ENCODE measurements at places on chromosomes 3 and 15. TPM values are rescaled to one million over a fixed set of nuclear protein-coding genes. Genes with fewer than 3 reads are reported as not detected.

Gene GOLGA8T
- polyA plus RNA-seq: not detected

Gene GABRR3
- not detected for polyA plus RNA-seq

Gene PLA2G4E
- not detected for polyA plus RNA-seq

Gene QARS1
- polyA plus RNA-seq: 311 TPM

Gene DYNC1LI1
- 41.0 TPM for polyA plus RNA-seq

Gene NEK10
- polyA plus RNA-seq: 1.2 TPM

Gene MORC1
- 0.52 TPM for polyA plus RNA-seq

Gene UBP1
- 84.2 TPM for polyA plus RNA-seq

Gene PDZRN3
- 39.1 TPM for polyA plus RNA-seq

Gene VWA5B2
- 2.8 TPM for polyA plus RNA-seq

Gene NR2E3
- polyA plus RNA-seq: 0.32 TPM

Gene PAK6
- polyA plus RNA-seq: 7.6 TPM

Gene PIK3R4
- 49.0 TPM for polyA plus RNA-seq

DNA sequence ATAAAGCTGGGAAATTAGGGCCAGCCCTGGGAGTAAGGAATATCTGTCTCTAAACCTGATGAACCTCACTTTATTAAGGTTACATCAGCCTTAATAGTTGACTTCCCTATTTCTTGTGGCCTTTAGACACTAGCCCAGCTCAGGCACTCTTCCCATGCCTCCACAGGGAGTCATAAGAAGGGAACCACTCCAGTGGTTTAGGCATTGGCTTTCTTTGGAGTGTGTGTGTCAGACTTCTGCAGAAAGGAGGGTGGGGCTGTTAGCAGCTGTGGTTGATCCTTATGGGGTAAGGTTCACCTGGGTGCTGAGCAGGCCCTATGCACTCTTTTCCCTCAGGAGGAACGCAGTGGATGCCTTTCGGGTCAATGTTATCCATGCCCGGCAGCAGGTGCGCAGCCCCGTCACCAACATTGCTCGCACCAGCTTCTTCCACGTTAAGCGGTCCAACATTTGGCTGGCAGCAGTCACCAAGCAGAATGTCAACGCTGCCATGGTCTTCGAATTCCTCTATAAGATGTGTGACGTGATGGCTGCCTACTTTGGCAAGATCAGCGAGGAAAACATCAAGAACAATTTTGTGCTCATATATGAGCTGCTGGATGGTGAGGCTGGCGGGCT is 4.0 kb downstream of the AP2M1 start:
- no peak for DNase-seq

GRCh38 chr15:93235926-93236780 is 147.1 kb upstream of the RGMA start:
- no peak for DNase-seq

DNA sequence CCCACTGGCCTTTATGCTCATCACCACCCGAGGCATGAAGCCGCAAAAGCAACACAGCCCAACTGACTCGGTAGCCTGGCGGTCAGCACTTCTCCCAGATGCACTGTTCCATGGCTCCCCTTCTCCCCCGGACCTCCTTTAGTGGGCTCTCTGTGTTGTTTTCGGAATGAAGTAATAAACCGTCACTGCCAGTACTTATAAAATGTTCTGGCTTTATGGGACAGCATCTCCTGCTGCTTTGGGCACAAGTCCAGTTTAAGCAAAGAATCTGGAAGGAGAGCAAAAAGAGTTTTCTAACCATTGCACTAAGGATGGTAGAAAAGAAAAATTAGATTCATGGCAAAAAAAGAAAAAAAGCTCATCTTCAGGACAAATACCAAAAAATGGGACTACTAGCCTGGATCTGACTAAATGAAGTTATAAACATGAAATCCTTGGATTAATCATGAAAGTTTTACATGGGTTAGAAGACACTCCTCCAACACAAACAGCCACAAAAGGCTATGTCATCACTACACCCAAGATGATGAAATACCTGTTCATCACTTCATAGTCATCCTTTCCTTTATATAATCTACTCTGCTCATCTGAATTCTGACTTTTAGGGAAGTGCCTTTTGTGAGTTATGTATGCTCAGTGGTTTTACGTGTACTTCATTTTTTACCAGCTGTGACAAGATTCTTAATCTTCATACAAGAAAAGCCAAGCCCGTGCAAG is 89.5 kb upstream of the UBE2E2 start:
- DNase-seq: no peak

DNA sequence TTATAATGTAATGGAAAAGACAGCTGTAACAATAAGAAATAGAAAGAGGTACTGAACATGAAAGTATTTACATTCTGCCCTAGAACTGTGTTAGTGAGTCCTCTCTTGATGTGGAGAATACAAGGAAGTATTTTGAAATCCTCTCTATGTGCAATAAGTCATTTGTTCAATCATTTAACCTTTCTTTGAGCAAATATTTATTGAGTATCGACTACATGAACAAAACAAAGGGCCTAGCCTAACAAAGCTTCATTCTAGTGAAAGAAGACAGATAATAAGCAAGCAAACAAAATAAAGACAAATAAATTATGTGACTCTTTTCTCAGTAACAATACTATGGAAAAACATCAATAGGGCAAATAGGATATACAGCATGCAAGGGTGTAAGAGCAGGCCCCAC is 354.9 kb upstream of the ATP11B start:
- DNase-seq: no peak

DNA sequence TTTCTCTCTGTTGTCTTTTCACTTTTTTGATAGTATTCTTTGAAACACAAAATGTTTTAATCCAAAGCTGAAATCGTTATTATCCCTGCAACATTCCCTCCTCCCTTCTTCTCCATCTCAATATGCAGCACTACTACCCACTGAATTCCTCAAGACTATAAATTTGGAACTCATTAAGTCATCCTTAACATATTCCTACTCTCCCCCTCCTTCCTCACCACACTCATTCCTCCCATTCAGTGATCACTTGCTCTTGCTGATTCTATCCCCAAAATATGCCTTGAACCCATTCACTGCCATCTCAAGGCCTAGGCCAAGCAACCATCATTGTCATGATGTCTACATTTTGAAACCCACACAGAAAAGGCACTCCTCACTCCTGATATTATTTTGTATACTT is 2.4 kb upstream of the PIK3R4 start:
- DNase-seq: no peak

- no peak for DNase-seq
Observed at GRCh38 chr15:26134152-26134551, 271.0 kb upstream of the ATP10A start.

GRCh38 chr3:73557986-73558726 is 66.6 kb downstream of the PDZRN3 start:
- no peak for DNase-seq

- DNase-seq: no peak
Observed at GRCh38 chr3:65568497-65568896, 470.2 kb downstream of the MAGI1 start.

DNA sequence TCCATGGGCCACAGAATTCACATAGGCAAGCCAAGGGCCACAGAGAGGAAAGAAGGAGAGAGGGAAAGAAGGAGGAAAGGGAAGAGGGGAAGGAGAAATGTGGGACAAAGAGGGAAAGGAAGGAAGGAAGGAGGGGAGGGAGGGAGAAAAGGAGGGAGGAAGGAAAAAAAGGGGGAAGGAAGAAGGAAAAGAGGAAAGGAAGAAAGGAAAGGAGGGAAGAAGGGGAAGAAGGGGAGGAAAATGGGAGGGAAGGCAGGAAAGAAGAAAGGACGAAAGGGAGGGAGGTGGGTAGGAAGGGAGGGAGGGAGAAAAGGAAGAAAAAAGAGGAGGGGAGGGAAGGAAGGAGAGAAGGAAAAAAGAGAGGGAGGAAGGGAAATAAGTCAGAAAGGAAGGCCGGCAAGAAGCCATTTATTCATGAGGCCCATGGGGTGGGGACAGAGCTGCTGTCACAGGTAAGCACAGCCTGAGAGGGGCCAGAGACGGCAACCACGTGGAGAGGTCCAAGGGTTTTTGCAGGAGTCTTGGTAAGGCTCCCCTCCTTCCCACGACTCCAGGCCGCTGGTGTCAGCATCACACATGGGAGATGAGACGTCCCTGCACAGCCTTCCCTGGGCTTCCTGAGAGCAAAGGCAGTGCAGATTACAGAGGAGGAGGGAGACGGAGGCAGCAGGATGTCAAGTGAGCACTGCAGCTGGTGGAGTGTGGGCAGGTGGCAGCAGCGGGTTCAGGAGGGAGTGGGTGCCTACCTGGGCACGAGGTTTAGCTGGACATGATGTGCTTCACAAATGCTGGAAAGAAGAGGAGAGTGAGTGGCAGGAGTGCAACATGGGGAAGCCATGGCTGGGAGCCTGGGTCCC is 5.5 kb downstream of the MYL3 start:
- DNase-seq: no peak

DNA sequence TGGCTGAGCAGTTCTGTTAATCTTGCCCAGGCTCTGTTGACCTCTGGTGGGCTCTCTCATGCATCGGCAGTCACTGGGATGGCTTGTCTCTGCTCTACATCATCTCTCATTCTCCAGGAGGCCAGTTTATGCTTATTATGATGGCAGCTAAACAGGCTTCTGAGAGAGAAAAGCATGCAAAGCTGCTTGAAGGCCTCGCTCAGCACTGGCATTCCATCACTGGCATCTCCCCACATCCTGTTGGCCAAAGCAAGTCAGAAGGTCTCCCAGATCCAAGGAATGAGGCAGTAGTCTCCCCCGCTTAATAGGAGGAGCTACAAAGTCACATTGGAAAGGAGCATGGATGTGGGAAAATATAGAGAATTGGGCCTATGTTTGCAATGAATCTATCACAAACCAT is 212.6 kb downstream of the ZNF621 start:
- DNase-seq: no peak

GRCh38 chr3:145182196-145182911 is 978.6 kb downstream of the PLOD2 start:
- no peak for DNase-seq

GRCh38 chr3:194246709-194247349 is 104.3 kb downstream of the CPN2 start:
- no peak for DNase-seq

GRCh38 chr15:61768131-61768530 is 292.1 kb downstream of the VPS13C start:
- no peak for DNase-seq

DNA sequence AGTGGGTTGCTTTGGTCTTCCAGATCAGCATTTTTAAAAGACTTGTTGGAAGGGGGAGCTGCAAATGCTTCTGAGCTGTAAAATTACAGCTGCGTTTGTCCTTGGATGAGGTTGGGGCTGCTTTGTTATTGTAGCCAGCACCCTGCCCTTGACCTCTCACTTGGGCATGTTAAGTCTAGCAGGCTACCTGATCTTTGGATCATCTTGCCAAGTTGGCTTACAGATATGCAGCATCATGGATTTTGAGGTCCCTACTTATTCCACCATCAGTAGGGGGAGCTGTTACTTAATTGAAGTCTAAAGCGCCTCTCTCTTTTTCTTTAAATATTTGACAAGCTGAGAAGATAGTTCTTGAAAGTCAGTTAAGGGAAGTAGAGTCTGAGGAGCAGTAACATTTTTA is 793.0 kb downstream of the MCTP2 start:
- DNase-seq: no peak

GRCh38 chr3:8979262-8979661 is 16.0 kb upstream of the RAD18 start:
- no peak for DNase-seq

GRCh38 chr15:89633585-89633984 is 21.7 kb downstream of the KIF7 start:
- no peak for DNase-seq

GRCh38 chr3:164679245-164679644 is 399.1 kb downstream of the SI start:
- DNase-seq: no peak
